ENCODE measurements at places on chromosomes 5 and 9. TPM values are rescaled to one million over a fixed set of nuclear protein-coding genes. Genes with fewer than 3 reads are reported as not detected.

The CCNJL gene
- 5.4 TPM for total RNA-seq

DNA sequence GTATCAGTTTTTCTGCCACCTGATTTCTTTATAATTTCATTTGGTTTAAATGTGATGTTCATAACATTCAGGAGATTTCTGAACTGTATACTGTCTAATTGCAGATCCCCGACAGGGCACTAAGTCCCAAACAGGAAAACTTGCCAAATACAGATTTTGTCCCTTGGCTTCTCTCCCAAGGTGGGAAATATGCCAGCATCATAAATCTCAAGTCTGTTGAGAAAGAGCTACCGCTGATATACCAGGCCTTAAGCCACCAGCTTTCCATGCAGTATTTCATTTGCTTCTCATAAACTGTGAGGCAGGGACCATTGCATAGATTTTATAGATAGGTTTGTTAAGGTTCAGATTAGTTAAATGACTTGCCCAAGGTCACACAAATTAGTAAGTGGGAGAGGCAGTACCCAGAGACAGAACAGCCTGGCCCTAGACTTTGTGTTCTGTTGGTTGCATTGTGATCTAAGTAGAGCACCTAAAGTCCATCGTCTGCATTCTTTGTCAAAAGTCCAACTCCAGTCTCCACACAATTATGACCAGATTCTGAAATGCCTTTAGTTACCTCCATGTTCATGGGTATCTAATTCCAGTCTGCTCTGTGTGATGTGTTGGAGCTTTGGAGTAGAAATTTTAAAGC is 16.2 kb downstream of the GPR21 start:
- DNase-seq, result no peak

DNA sequence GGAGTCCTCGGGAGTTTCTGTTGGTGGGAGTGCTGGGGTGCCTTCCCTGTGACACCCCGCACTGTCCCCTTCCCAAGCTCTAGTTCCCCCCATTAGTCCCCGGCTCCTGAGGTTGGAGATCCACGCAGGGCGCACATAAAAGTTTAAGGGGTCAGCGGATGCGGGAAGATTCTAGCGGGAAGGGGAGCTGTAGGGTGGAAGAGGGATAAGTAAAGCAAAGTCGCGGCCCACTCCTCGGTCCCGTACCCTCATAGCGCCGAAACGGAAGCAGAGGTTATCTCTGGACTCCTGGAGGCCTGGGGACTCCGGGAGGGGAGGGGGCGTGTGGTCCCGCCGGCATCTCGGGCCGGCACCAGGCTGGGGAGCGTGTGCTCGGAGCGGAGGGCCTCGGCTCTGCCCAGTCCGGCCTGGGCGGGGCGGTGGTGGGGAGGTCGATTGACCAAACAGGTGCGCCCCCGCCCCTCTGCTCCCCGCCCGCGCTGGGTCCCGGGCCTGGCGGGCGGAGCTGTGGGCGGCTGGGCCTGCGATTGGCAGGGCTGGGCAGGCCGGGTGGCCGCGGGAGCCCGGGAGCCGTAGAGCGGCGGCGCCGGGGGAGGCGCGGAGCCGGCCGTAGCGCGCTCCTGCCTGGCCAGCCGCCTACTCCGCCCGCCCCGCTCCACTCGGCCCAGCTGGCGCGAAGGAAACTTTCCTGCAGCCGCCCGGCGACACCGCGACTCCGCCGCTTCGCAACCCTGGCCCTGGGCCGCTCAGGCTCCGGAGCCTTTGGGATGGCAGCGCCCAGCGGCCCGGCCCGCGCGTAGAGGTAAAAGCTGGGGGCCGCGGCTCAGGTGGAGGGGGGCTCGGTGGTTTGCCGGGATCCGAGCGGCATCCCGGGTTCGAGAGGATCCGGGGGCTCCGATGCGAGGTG is 52.2 kb upstream of the DAB2IP start:
- DNase-seq, result no peak

The SLC6A3 gene
- 1.2 TPM for total RNA-seq

GRCh38 chr5:97547999-97548738 is 365.1 kb upstream of the RIOK2 start:
- no peak for DNase-seq

DNA sequence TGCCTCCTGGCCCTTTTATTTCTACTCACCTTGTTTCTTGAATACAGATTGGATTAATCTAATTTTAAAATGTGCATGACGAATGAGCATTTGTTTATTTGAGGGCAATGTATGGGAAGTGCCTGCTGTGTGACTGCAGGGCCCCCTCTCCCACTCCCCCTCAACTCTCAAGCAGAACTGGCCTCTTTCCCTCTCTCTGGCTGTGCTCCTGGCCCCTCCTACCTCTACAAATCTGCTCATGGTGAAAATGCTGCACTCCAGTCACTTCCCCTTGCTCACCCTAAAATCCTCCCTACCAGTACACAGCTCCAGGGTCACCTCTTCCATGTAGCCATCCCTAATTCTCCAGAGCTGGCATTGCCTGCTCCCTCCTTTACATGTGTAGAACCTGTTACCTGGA is 17.2 kb upstream of the NDST1 start:
- DNase-seq, result no peak

The ANXA1 gene
- 1,524 TPM for total RNA-seq

DNA sequence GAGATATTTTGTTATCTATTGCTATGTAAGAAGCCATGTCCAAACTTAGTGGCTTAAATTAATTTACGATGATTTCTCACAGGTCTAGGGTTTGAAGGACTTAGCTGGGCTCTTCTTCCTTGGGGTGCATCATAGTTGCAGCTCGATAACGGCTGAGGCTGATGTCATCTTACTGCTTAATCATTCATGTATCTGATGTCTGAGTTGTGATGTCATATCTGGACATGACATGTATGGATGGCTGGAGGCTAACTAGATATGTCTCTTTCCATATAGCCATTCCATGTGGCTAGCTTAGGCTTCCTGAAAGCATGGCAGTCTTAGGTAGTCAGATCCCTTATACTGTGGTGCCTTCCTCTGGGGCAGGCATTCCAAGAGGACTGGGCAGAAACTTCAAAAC is 31.6 kb downstream of the ADGRV1 start:
- DNase-seq, result no peak

The SLC34A3 gene
- total RNA-seq, result not detected

The PTGR1 gene
- total RNA-seq, result 63.8 TPM

- no peak for DNase-seq
Measured at GRCh38 chr5:167731951-167732350, 559.5 kb upstream of the WWC1 start.

DNA sequence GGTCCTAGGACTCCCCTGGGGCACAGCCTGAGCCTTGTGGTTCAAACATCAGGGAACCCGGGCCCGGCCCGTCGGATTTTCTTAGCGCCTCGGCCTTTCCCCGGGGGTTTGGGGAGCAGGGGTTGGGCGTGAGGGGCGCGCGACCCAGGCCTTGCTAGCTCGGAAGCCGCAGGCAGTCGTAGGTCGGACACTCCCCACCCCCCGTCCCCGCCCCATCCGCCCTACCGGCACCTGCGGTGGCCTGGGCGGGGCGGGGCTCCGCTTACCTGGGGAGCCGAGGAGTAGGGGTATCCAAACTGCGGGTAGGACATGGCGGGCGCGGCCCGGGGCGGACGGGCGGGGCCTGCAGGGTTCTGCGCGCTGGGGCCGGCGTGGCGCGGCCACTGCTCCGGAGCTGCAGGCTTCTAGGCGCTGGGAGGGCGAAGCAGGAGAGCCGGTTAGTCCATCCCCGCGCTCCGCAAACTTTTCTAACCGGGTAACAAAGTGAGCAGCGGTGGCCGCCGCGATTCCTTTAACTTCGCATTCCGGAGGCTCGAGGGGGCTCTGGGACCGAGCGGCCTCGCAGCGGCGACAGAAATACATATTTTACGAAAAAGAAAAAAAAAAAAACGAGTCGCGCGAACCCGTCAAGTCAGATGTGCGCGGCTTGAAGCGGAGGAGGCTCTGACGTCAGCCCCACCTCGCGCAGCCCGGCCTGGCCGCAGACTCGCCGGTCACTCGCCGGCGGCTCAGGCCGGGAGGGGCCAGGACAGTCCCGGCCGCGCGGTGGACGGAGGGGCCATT is at the start of gene IRX4:
TSS of gene IRX4 (minus strand) at position 589 of the 783 bp plus-strand sequence. CDS start at position 311, 278 bp downstream.
- no peak for DNase-seq

DNA sequence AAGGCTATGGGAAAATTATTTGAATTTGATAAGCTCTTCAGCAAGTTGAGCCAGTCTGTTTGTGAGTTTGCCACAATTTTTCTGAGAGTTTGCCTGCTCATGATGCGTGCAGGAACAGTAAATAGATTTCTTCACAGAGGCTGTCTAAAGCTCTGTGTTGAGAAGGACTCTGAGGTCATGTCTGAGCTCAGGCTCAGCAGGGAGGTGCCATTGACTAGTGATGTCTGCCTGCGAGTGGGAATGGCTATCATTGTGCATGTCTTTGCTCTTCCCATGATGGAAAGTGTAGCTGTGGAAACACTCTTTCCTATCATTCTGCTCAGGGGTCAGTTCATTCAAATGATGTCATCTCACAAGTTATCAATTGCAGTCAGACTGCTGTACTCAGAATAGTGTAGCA is 142.8 kb downstream of the RASEF start:
- no peak for DNase-seq

DNA sequence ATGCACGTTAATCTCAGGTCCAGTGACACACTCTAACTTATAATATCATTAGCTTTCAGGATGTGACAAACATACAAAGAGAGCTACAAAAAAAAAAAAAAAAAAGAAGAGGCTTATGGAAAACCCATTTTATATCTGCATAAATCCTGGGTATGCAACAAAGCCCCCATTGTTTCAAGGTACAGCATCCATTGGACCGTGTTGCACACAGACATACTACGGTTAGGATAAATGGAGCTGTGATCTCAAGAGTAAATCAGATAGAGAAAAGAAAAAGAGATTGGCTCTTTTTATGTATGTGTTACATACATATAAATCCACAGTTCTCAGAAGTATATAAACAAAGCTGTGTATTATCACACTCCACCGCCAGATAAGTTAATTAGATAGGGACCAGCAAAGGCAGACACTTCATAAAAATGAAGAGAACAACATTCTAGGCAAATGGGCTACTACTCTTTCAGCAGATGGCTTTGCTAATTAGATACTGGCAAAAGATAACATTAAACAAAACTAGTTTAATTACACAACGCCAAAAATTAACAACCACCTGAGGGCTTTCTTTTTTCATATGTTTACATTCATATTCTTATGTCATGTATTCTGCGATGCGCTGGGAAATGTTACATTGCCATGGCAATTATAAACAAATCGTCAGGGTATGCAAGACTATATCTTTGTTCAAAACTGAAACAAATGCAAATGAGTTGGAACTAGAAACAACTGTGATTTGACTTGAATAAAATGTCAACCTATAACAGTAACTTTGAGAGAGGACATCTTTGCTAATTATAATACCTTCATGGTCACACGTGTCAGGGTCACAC is 304.2 kb downstream of the SEMA5A start:
- no peak for DNase-seq

GRCh38 chr5:179608131-179608581 is 15.3 kb downstream of the HNRNPH1 start:
- no peak for DNase-seq

The RMRP gene
- 841 TPM for total RNA-seq

The PCDHGA5 gene
- 3.6 TPM for total RNA-seq

The CDC20B gene
- not detected for total RNA-seq

- no peak for DNase-seq
Measured at GRCh38 chr5:57492632-57493031, 10.0 kb upstream of the ACTBL2 start.

The MCC gene
- total RNA-seq, result 41.4 TPM

- DNase-seq, result no peak
Measured at GRCh38 chr5:126004636-126005035, 418.6 kb upstream of the GRAMD2B start.

The CAPSL gene
- not detected for total RNA-seq

GRCh38 chr9:95764533-95765319 is 110.8 kb upstream of the ERCC6L2 start:
- DNase-seq, result no peak

The ADGRD2 gene
- not detected for total RNA-seq

The PCDHA12 gene
- total RNA-seq, result 0.69 TPM

GRCh38 chr9:77903666-77904285 is 127.8 kb downstream of the GNAQ start:
- DNase-seq, result no peak

DNA sequence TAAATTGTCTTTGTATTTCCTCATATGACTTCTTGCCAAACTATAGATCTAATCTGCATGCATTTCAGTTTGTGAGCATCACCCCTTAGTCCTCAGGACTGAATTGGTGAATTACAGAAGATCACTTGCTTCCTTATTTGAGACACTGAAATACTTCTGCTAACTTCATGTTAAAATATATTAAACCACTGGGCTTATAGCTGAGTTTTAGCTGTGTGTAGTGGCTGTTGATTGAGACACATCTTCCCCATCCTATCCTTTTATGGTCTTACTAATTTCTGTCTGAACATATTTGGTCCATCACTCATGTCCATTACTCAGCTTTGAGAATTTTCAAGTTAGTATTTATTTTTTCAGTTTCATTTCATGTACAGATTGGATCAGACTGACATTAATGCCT is 295.9 kb downstream of the PSAT1 start:
- DNase-seq, result no peak

- DNase-seq, result no peak
Measured at GRCh38 chr9:79813258-79813638, 241.5 kb downstream of the TLE4 start.

GRCh38 chr5:41637424-41637823 is 127.0 kb upstream of the PLCXD3 start:
- DNase-seq, result no peak

The TRAF1 gene
- total RNA-seq, result 3.0 TPM

The OMD gene
- 10.2 TPM for total RNA-seq

DNA sequence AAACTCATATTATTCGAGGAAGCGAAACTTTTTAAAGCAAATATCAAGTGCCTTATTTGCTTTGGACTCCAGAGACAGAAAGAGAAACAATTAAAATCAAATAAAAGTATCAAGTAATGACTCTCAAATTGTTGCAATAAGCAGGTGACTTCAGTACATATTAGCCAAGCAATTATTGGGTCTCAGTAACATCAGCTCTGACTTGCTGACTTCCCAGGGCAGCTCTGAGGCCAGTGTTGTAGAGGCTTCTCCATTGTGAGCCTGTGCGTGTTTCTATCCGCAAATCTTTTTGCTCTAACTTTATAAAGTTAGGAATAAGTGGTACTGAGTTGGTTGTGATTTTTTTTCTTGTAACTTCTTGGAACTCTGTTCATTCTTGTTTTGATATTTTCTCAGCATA is 186.8 kb upstream of the PRLR start:
- no peak for DNase-seq

GRCh38 chr9:109967651-109968642 is 187.9 kb downstream of the PALM2AKAP2 start:
- no peak for DNase-seq

The GPX3 gene
- total RNA-seq, result 5,296 TPM

GRCh38 chr9:87950765-87951488 is 23.4 kb downstream of the CDK20 start:
- no peak for DNase-seq

The EIF4EBP3 gene
- 30.7 TPM for total RNA-seq

DNA sequence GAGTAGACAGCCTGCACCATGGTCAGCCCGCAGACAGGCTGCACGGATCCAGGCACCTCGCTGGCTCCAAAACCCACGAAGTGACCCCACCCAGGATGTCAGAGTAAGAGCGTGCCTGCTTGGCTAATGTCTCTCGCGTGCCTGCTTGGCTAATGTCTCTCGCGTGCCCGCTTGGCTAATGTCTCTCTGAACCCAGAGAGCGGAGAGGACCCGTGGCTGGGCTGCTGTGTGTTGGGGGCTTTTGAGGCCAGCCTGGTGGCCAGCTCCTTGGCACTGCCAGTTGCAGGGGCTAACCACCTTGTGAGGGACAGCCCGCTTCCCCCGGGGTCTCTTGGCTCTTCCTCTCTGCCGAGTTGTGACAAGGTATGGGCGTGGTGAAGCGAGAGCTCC is 8.9 kb upstream of the RXRA start:
- DNase-seq, result no peak

Data from omental fat pad (tissue), 4 donors.